ENCODE measurements at places on chromosomes 16 and 17. TPM values are rescaled to one million over a fixed set of nuclear protein-coding genes. Genes with fewer than 3 reads are reported as not detected.
A peak's percentile ranks its signal among the peaks of the same experiment; 100 is the strongest.

Gene RHBDF2
- total RNA-seq = 19.7 TPM

- no peak overlapping the region for H3K4me3 ChIP-seq
- H3K27ac ChIP-seq = no peak overlapping the region
- no peaks in the 10 kb centered on the region for H3K36me3 ChIP-seq
- no peaks in the 10 kb centered on the region for H3K4me1 ChIP-seq
Observed at GRCh38 chr16:17988839-17989238, 347.7 kb downstream of the NPIPA8 start.

- peak; percentile 91 for DNase-seq
- H3K27ac ChIP-seq = peak overlapping the region; percentile 88
- H3K4me1 ChIP-seq = peaks cover 17% of the 10 kb centered on the region
- H3K4me3 ChIP-seq = peak overlapping the region; percentile 67
Observed at GRCh38 chr16:8831871-8832716, 34.5 kb downstream of the PMM2 start.

GRCh38 chr17:77474292-77474988 is 333.7 kb downstream of the SEC14L1 start:
- H3K27me3 ChIP-seq = no peaks in the 10 kb centered on the region
- H3K36me3 ChIP-seq = peaks cover 18% of the 10 kb centered on the region
- no peak for DNase-seq
- peaks cover 30% of the 10 kb centered on the region for H3K4me1 ChIP-seq

DNA sequence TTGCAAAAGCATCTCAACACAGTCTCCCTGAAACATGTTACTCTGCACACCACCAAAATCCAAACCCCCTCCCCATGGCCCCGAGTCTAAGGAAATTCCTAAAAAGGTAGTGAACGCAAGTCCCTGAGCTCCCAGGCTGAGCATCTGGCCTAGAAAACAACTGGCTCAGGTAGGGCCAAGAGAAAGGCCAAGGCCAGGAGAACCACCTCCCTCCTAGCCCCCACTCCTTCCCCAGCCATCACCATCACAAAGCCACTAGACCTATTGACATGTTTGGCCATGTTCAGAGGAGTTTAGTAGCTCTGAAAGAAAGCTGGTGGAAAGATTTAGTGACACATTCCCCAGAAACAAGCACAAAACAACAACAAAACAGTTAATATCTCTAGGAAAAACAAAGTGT is 220.0 kb upstream of the PSMD7 start:
- H3K27ac ChIP-seq = no peak overlapping the region
- H3K27me3 ChIP-seq = no peaks in the 10 kb centered on the region
- DNase-seq = peak; percentile 34
- no peaks in the 10 kb centered on the region for H3K4me1 ChIP-seq
- H3K36me3 ChIP-seq = peaks cover 14% of the 10 kb centered on the region

Gene MAP2K3
- total RNA-seq = 26.1 TPM

Gene ITGA2B
- 8.3 TPM for total RNA-seq

GRCh38 chr16:17377360-17378324 is 93.1 kb downstream of the XYLT1 start:
- no peaks in the 10 kb centered on the region for H3K27me3 ChIP-seq
- DNase-seq = no peak
- no peaks in the 10 kb centered on the region for H3K36me3 ChIP-seq
- H3K27ac ChIP-seq = no peak overlapping the region
- H3K4me1 ChIP-seq = peaks cover 8% of the 10 kb centered on the region

DNA sequence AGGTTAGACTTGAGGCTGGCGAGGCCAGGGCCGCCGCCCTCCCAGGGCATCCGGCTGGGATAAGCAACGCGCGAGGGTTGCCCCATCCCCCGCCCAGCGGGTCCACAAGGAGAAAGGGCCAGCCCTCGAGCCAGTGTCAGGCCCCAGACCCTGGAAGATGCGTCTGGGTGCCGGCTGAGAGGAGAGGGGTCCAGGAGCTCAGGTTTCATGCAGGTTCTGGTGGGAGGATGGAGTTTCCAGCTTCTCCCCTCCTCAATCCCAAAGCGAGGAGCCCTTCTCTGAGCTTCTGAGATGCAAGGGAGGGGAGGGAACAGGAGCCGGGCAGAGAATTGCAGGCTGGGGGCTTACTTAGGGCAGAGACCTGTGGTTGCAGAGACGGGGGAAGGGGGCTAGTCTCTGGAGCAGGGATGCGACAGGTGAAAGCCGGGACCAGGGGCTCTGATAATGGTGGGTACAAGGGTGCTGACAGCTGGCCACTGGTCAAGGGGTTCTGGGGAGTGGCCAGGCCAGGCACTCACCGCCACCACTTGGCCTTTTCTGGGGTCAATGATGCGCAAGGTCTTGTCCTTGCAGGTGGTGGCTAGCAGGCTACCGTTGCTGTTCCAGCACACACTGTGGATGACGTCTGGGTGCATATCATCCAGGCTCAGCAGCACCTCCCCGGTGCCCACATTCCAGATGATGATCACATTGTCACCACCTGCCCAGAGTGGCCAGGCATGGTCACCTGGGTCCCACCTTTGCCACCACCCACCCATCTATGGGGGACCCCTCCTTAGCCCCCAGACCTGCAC is 4.2 kb downstream of the CORO6 start:
- H3K27ac ChIP-seq = no peak overlapping the region
- no peaks in the 10 kb centered on the region for H3K36me3 ChIP-seq
- peaks cover 3% of the 10 kb centered on the region for H3K4me1 ChIP-seq
- no peak overlapping the region for H3K4me3 ChIP-seq
- no peak for DNase-seq
- H3K27me3 ChIP-seq = peaks cover 11% of the 10 kb centered on the region

GRCh38 chr16:85192238-85193114 is 80.2 kb upstream of the CIBAR2 start:
- H3K4me3 ChIP-seq = no peak overlapping the region
- no peak overlapping the region for H3K27ac ChIP-seq
- DNase-seq = no peak

Gene PIMREG
- 92.5 TPM for total RNA-seq

Gene RNF157
- total RNA-seq = 9.9 TPM

- H3K4me1 ChIP-seq = no peaks in the 10 kb centered on the region
- peaks cover 35% of the 10 kb centered on the region for H3K36me3 ChIP-seq
- H3K27ac ChIP-seq = no peak overlapping the region
- H3K27me3 ChIP-seq = no peaks in the 10 kb centered on the region
Observed at GRCh38 chr16:84132527-84133285, 12.3 kb downstream of the HSDL1 start.

Measured in H9 (cell line).